ENCODE measurements at places on chromosomes 1 and 21.

- no peak for DNase-seq
Measured at GRCh38 chr1:21312407-21312992, 22.2 kb upstream of the ECE1 start.

GRCh38 chr1:29500651-29501050 lies 264.3 kb downstream of the PTPRU start:
- DNase-seq: no peak

GRCh38 chr1:107058245-107059032 lies 2.0 kb downstream of the PRMT6 start:
- no peak for DNase-seq

DNA sequence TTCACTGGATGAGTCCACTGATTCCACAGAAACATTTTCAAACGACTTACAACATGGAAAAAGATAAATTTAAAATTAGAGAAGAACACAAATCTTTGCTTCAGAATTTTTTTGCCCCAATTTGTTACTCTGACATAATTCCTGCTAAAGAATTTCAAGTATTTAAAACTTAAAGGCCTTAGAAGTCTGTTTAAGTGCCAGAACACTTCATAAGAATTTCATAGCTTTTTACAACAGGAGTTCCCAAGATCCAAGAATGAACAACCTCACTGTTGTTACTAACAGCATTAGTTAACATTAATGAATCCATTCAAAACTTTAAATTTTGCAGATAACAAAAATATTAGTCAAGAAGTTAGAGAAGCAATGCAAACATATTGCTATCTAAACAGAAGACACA lies 31.7 kb downstream of the ARHGAP29 start:
- DNase-seq: no peak

DNA sequence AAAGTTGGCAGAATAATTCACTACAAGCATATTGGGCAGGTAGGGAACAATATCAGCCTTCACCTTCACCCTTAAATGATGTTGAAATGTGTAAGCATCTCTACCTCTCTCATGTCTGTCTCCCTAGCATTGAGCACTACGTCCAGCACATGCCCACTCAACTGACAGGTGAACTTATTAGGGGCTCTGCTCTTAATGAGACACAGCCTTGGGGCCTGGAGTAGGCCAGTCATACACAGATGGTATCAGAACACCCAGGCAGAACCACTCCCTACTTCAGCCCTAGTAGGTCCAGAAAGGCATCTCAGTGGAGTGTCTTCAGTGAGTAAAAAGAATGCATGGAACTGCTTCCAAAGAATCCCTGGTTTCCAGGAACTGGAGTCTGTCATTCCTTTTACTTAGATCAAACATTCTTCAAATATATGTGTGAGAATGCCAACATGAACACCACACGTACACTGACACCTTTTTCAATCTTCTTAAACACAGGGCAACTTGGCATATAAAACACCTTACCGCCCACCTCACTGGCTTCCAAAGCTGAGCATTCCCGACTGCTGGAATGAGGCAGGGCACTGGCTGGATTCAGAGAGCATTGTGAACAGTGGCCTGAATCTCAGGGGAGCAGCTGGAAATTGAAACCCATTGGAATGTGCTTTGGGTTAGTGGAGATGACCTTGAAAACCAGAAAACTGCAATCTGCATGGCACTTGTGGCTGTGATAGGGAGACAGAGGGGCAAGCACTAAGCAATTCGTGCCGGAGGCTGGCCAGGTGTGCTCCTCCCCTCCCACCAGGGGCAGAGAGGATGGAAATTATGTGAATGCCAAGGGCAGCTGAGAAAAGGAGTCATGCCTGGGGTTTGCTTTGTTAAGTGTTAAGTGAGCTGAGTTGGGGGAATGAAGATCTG lies 24.2 kb upstream of the HSD3B1 start:
- no peak for DNase-seq

- DNase-seq: no peak
Measured at GRCh38 chr1:46767649-46768282, 31.1 kb upstream of the CYP4B1 start.

- no peak for DNase-seq
Measured at GRCh38 chr1:90143591-90143990, 148.7 kb downstream of the ZNF326 start.

GRCh38 chr1:179002552-179003345 lies 22.9 kb upstream of the FAM20B start:
- peak; percentile 51 for DNase-seq

DNA sequence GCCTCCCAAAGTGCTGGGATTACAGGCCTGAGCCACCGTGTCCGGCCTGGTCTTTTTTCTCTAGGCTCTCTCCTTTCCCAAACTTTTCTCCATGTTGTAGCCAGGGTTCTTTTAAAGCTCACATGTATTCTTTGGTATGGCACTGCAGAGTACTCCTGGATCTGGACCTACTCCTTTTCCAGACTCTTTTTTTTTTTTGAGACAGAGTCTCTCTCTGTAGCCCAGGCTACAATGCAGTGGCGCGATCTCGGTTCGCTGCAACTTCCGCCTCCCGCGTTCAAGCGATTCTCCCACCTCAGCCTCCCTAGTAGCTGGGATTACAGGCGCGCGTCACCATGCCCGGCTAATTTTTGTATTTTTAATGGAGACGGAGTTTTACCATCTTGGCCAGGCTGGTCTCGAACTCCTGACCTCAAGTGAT lies 602 bp upstream of the MED18 start:
- no peak for DNase-seq

DNA sequence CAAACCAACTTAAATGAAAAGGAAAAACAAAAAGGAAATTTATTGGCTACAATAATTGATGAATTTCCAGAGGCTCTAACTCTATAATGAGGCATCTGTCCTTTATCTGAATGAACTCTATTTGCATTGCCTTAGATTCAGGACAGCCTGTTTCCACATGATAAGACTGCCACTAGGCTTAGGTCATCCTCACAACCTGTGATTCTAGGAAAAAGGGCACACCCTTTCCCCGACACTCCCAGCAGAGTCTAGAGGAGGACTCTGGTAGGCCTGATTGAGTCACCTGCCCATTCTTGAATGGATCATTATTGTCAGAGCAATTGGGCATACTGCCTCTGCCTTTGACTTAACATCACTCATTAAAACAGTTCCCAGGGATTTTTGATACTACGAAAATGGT lies 262.8 kb downstream of the TPR start:
- DNase-seq: no peak

GRCh38 chr1:16073490-16074119 lies at the start of gene FAM131C:
Gene FAM131C, minus strand, starts transcription at chr1:16073651. Its CDS starts 209 bp downstream, at chr1:16073442.
- DNase-seq: peak; percentile 10

- DNase-seq: no peak
Measured at GRCh38 chr1:59350521-59350920, 53.6 kb downstream of the FGGY start.

All from CD4-positive, alpha-beta T cell treated with Interleukin-6 at 100 ng/mL for 8 hours (primary cell).